ENCODE measurements at places on chromosomes 1 and 21.

GRCh38 chr1:234871710-234872271 is 256.8 kb downstream of the TOMM20 start:
- DNase-seq = no peak

DNA sequence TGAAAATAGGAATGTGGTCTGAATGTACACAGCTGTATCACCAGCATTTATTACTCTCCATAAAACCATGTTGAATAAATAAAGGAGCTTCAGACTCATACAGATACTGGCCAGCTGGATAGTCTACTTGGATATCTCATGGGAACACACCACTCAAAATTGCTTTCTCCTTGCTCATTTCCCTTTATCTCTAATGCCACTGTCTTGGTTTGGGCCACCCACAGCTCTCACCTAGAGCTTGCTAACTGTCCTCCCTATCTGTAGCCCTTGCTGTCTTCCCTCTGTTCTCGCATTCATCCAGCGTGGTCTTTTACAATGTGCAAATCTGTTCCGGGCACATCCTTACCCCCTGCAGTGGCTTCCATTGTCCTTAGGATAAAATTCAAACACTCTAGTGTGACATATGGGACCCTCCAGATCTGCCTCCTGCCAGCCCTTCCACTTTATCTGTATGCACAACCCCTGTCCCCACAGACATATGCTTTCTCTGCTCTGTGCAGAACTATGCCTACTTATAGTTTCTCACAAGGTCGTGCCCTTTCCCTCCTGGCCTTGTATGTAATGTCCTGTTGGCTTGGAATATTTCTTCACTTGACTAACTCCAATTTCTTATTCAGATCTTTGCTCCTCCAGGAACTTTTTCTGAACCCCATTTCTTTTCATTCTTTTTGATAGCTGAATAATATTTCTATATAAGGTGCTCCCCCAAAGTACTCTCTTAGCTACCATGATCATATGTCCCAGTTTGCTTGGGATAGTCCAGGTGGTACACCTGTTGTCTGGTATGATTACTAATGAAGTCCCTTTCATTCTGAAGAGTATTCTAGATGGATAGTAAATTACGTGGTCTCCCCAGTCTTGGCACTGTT is 2.9 kb downstream of the FLVCR1 start:
- DNase-seq = no peak

DNA sequence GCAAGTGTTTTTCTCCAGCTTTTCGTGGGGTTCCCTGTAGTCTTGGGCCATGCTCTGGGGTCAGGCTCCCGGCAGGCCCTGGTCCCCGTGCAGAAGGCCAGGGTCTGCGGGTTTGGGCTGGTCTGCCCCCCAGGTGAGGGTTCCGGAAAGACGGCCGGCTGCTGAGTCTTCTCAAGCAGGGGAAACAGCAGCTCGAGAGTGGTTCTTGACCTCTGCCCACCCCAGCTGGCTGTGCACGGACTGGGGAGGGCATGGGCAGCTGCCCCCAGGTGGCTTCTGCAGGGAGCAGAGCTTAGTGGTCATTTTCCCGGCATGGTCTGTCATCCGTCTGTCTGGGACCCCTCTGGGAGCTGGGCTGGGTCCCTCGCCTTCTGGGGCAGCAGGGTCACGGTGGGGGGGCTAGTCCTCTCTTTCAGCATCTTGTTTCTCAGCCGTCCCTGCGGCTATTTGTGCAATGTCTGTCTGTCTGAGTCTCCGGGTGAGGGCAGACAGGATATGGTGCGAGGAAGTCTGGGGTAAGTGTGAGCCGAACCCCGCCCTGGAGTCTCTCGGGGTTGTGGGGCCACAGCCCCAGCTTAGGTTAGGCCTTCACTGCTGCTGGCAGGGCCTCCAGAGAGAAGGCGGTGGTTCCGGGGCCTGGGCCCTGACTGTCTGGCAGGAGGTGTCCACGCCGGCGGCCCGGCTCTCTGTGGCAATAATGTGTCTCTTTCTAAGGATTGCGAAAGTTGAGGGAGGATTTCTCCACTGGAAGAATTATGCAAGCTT is 6.1 kb downstream of the SKI start:
- peak; percentile 51 for DNase-seq

DNA sequence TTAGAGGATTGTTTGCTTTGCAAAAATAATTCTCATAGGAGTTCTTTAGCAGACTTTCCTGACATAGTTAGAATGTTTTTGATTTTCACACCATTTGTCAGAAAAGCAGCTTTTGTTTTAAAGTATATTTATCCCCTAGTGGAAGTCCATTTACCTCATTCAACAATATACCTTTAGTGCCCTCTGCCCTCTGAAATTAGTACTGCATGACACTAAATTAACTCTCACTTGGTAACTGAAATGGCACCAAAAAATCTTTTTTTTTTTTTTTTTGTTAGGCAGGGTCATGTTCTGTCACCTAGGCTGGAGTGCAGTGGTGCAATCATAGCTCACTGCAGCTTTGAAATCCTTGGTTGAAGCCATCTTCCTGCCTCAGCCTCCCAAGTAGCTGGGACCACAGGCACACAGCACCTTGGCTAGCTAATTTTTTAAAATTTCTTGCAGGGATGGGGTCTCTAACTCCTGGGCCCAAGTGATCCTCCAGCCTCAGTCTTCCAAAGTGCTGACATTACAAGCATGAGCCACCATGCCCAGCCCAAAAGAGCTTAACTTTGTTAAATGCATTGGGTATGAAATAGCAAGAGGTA is 13.6 kb downstream of the LRRC42 start:
- DNase-seq = no peak

All from stimulated activated CD8-positive, alpha-beta memory T cell treated with anti-CD3 and anti-CD28 coated beads, Interleukin-12 subunit alpha, Interleukin-12 subunit beta, amount 100 ng/mL, for 4 hours (primary cell).